ENCODE measurements at places on chromosomes 16 and 17.

GRCh38 chr17:66021757-66022156, 170.2 kb downstream of the CEP112 start:
- DNase-seq = no peak

- no peak for DNase-seq
Measured at GRCh38 chr17:68822719-68823289, 132.4 kb downstream of the ABCA8 start.

- no peak for DNase-seq
Measured at GRCh38 chr16:22189473-22190080, 16.5 kb upstream of the EEF2K start.

DNA sequence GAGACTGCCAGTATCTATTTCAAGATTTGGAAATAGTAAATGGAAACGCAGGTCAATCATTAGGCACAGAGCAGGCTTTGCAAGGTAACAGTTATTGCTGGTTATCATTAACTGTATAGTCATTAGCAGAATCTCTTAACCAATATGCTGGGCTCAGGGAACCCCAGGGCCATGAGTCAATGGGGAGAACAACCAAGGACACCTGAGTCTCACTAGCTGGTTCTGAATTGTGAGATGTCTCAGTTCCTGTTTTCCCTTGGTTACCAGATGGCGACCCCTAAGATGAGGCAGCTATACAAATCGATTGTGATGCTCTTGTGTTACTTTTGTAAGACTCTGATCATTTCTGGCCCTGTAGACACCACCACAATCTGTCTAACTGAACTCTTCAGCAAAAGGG, 385.3 kb downstream of the HAPSTR1 start:
- DNase-seq = no peak

GRCh38 chr16:57039148-57039812, 49.9 kb downstream of the NLRC5 start:
- no peak for DNase-seq

GRCh38 chr17:27366437-27366836, 72.5 kb downstream of the WSB1 start:
- no peak for DNase-seq

All from activated T-helper 9 cell treated with anti-CD3 and anti-CD28 coated beads, Interleukin-2, amount 50 U/mL, for 16 hours (primary cell).